ENCODE measurements at places on chromosomes 7 and 10.

DNA sequence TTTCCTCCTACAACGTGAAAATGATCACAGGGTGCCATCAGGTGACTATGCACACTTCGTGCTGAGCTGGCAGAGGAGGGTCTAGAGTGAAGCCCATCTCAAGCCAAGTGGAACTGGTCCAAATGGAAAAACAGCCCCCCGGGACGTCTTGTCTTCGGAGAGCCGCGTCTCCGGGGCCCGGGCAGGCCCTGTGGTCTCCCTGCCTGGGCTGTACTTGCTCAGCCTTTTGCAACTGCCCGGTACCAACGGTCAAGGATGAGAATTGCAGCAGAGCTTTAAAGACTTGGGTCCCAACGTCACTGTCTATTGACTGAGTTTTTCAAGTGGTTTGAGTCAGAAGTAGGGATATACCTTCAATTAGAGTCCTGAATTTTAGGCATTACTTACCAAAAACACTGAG is 315.5 kb downstream of the PTPRN2 start:
- DNase-seq: no peak

GRCh38 chr10:99667108-99667751 is 7.9 kb downstream of the ENTPD7 start:
- DNase-seq: no peak

- no peak for DNase-seq
Measured at GRCh38 chr10:94363251-94363565, 469 bp upstream of the NOC3L start.

GRCh38 chr10:88608052-88608732 is 21.6 kb downstream of the LIPJ start:
- DNase-seq: no peak

- DNase-seq: no peak
Measured at GRCh38 chr7:2108501-2109250, 124.1 kb downstream of the MAD1L1 start.

GRCh38 chr10:57830877-57831560 is 436.7 kb downstream of the IPMK start:
- no peak for DNase-seq

- no peak for DNase-seq
Measured at GRCh38 chr7:140542228-140542603, 62.9 kb upstream of the MKRN1 start.

DNA sequence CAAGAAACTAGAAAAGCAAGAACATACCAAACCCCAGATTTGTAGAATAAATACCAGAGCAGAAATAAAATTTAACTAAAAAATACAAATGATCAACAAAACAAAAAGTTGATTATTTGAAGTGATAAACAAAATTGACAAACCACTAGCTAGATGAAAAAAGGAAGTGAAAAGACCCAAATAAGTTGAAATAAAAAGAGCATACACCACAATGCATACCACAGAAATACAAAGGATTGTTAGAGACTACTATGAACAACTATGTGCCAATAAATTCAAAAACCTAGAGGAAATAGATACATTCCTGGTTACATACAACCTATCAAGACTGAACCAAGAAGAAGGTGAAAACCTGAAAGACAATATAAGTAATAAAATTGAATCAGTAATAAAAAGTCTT is 333.4 kb downstream of the SH2D4B start:
- DNase-seq: no peak

DNA sequence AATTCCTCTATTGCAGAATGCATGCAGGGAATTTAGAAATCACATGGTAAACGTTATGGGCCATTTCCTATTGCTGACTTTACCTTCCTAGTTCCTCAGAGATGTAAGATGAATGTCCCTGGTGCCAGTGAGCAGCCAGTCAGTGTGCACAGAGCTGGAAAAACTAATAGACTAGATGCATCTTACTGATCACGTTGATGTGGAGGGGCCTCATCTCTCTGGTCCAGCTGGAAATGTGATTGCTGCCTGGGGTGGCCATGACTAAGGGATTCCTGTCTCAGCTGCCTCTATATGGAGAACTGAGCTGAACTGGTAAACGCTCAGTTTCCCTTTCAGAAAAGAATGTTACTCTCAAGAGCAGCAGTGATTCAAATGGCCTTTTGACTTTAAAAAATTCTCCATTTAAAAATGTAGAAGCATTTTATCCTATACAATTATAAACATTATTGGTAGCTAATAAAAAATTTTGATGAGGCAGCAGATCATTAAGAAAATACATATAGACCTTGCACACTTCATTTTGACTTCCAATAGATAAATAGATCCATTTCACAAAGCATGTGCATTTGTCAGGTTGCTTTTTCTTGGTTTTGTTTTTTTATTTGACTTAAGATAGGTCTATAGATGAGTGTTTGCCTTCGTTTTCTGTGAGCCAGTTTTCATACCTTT is 80.5 kb upstream of the INSYN2A start:
- DNase-seq: no peak

- no peak for DNase-seq
Measured at GRCh38 chr7:92831716-92832533, 4.4 kb downstream of the CDK6 start.

GRCh38 chr10:113930482-113931057 is 76.1 kb downstream of the NHLRC2 start:
- DNase-seq: no peak

DNA sequence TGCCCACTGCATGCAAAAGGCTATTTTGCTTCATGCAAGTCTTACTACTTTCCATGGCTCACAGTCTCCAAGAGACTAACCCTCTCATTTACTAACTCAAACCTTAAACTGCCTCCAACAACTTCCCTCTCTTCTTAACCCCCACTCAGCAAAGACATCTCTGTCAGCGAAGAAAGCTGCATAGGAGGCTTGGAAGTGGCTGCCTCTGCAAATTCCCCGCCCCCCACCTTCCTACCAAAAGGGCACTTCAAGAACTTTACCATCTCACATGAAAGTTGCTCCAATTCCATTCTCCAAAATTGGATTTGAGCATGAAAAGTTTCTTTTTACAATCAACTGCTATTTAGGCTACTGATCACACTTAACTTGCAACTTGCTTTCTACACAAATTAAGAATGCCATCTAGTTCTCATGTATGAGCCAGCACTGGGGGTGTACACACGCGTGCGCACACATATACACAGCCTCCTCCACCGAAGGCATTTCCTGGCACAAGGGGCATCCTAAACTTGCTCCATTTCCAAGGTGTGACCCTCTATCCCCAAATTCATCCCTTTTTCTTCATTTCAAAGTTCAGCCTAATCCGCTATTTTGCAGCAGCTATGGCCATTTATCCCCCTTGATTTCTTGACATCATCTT is 1.8 kb downstream of the CCDC6 start:
- DNase-seq: no peak

DNA sequence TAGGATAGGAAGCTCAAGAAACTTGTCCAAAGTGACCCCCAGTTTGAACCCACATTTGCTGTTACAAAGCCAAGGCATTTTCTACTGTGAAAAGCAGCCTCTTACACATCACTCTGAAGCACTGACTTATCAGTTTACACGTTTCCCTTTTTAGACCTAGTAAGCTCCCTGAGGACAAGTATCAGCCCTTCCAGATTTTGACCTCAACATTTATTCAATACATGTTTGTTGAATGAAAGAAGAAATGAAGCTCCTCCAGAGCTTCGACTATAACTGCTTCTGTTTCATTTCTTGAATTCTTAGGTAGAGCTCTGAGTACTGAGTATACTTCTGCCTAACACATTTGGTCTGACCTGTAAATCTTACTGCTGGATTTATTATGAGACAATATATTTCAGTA is 2.7 kb downstream of the WASL start:
- DNase-seq: no peak

- no peak for DNase-seq
Measured at GRCh38 chr10:42885491-42886270, 103.1 kb downstream of the BMS1 start.

DNA sequence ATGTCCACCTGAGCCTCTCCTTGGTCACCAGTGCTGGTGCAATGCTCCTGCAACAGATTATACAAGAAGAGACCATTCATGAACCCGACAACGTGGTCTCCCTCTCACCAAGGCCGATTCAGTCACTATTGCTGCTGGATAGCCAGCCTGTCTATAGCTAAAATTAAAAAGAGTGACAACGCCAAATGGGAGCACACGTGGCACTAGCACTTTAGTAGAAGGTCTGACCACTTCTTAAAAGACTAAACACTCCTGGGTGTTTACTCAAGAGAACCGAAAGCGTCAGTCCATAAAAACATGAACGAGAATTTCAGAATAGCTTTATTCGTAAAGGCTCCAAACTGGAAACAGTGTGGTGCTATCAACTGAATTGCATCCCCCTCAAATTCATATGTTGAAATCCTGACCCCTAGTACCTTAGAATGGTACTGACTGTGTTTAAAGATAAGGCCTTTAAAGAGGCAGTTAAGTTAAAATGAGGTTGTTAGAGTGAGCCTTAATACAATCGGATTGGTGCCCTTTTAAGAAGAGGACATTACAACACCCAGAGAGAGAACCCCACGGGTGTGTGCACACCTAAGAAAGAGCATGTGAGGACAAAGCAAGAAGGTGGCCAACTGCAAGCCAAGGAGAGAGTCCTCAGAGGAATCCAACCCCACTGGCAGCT is 4.4 kb upstream of the GALNTL5 start:
- DNase-seq: no peak

All from stimulated activated CD8-positive, alpha-beta memory T cell treated with anti-CD3 and anti-CD28 coated beads, Interleukin-4, amount 100 ng/mL, for 1 hour (primary cell).